Thymus (tissue), 14 donors: ENCODE measurements at places on chromosomes 2 and 18. TPM values are rescaled to one million over a fixed set of nuclear protein-coding genes. Genes with fewer than 3 reads are reported as not detected.

GRCh38 chr2:158255257-158255656 lies 153.6 kb downstream of the UPP2 start:
- no peak for DNase-seq

VIL1 gene
- polyA plus RNA-seq, result 0.16 TPM

- DNase-seq, result no peak
Observed at GRCh38 chr2:173160618-173161017, 85.0 kb downstream of the MAP3K20 start.

DNA sequence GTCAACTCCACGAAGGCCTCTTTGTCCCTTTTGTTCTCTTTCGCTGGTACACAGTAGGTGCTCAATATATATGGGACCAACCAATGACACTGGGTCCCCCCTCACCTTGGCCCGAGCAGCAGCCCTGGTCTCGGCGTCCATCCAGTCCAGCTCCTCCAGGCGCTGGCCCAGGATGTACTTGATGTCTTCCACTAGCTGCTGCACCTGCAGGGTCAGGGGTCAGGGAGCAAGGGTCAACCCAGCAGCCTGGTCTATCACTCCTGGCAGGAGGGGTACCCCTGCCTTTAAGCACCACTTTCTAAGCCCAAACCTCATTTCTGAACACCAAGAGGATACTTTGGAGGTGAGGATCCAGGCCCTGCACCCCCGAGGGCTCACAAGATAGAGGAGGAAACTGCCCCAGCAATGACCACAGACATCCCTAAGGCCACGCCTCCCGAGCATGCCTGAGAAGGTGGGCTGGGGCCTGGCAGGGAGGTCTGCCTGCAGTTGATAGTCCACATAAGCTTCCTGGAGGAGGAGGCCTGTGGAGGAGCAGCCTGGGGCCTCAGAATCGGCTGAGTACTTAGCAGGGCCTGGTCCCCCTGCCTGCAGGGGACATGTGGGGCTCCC lies 4.2 kb downstream of the ECEL1 start:
- no peak for DNase-seq

DNA sequence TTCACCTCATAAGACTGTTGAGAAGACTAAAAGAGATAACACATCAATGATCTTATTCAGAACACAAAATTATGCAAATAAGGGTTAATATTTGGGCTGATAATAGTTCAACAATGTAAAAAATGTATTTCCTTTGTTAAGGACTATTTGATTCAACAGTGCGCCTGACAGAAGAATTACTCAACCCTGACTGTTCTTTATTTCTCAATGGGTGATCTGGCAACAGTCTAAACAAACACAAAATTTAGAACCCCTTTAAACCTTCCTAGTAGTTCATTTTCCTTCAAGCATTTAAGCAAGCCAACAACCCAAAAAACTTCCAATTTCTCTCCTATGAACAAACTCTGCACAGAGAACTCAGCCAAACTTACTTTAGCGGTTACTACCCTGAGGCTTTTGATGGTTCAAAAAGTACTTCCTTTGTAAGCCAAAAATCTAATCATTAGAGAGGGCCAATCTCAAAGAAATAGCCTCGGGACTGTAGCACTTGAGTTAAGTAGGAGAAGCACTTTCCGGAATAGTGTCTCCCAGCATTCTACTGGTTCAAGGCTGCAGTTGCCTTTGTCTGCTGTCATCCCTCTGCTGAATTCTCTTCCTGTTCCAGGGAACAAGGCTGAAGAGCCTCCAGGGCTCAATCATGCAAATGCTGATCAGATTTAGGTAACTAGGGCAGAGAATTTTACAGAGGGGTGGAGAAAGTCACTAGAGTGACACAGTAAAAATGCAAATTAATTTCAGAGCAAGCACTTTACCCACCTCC lies 40.9 kb upstream of the MAPK4 start:
- no peak for DNase-seq

DNA sequence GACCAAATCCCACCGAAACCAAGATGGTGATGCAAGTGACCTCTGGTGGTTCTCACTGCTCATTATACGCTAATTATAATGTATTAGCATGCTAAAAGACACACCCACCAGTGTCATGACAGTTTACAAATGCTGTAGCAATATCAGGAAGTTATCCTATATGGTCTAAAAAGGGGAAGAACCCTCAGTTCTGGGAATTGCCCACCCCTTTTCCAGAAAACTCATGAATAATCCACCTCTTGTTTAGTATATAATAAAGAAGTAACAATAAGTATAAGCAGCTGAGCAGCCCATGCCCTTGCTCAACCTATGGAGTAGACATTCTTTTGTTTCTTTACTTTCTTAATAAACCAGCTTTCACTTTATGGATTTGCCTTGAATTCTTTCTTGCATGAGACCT lies 31.0 kb upstream of the FMNL2 start:
- DNase-seq, result no peak

DNA sequence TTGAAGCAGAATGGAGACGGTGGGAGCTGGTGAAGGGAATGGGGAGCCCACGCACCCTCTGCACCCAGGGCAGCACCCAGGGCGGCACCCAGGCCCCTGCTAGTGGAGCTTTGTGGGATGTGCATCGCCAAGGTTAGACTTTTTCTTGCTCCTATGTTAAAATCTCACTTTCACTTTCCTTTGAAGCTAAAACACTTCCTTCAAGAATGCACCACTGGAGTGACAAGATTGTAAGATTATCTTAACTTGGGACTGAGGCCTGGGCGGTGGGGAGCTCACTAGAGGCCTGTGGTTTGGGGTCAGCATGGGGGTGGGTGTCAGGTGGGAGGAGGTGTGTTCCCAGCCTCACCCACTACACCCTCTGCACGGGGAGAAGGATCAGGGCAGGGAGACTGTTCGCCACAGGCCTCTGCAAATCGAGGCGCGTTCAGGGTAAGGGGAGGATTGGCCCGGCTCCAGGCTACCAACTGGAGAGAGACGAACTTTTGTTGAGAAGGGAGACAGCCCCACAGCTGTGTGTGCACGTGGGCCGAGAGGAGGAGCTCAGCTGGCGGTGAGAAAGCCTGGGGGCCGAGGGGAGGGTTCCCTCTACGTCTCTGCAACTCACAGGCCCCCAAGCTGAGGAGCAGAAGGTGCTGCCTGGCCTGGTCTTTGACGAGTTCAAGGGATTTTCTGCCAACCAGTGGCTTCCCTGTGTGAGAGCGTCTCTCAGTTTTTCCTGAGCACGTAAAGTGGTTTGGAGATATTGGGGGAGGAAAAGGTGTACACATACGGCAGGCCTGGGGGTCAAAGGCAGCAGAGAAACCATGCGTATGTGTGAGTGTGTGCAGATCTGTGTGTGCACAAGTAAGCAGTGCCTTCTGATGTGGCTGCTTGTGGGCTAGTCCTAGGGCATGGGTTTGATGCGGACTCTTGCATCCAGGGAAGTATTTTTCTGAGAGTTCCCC lies 147.7 kb downstream of the KLHL29 start:
- DNase-seq, result peak; percentile 56
